ENCODE measurements at places on chromosomes 5 and 9. TPM values are rescaled to one million over a fixed set of nuclear protein-coding genes. Genes with fewer than 3 reads are reported as not detected.

DNA sequence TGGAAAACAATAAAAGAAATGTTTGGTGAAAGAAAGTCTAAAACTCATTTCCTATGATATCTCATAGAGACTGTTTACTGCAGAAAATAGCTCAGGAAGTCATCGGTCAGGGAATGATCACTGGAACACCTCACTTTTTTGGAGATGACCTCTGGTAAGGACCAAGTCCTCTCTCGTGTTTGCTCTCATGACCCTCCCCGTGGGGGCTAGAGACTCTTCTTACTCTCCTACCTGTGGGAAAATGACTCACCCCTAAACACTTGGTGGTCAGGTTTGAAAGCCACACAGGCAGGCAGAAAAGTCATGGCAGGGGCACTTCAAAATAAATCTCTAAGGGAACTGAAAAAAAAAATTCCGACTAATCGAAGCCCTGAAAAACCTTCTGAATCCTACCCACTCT lies 48.2 kb downstream of the FAM240B start:
- no peak for DNase-seq

DNA sequence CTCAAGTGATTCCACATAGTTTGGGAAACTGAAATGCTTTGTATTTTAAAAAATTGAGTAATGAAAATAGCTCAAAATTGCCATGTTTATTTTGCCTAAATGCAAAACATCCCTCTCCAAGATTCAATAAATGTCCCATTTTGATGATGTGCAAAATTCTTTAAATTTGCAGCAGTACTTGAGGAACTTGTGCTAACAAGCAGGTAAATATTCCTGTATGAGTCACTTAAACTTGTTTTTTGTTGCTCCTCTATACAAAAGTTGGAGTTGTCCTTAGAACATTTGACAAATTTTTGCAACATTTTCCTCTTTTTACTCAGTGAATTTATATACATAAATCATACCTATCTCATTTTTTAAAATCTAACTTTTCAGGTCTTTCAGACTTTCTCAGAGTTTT lies 280.2 kb downstream of the CDH12 start:
- DNase-seq: no peak

GRCh38 chr5:15601274-15601673 lies 101.3 kb downstream of the FBXL7 start:
- no peak for DNase-seq

GRCh38 chr5:1217596-1218206 lies 7.5 kb upstream of the SLC6A18 start:
- DNase-seq: no peak

DNA sequence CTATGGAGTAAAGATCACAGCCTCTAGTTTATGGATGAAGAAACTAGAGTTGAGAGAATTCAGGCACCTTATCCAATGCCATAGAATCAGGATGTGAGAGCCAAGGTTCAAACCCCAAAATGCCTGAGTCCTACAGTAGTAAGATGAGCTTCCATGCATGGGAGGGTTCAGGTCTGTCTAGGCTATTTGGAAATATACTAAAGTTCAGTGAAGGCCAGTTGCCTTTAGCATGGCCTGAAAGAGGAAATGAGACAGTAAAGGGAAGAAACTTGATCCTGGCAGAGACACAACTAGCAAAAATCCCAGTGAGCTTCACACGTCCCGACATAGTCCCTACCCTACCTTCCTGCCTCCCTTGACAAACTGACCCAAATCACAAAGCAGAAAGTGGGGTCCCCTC lies 317.0 kb downstream of the RASEF start:
- DNase-seq: no peak

- no peak for DNase-seq
These were observed 683 bp downstream of the CLPTM1L start for GRCh38 chr5:1343931-1344901.

GRCh38 chr9:91803151-91803940 lies 146.7 kb downstream of the ROR2 start:
- DNase-seq: no peak

- DNase-seq: no peak
These were observed 25.2 kb downstream of the EMB start for GRCh38 chr5:50415912-50416311.

GRCh38 chr9:92616655-92617111 lies 53.2 kb downstream of the IPPK start:
- no peak for DNase-seq

DNA sequence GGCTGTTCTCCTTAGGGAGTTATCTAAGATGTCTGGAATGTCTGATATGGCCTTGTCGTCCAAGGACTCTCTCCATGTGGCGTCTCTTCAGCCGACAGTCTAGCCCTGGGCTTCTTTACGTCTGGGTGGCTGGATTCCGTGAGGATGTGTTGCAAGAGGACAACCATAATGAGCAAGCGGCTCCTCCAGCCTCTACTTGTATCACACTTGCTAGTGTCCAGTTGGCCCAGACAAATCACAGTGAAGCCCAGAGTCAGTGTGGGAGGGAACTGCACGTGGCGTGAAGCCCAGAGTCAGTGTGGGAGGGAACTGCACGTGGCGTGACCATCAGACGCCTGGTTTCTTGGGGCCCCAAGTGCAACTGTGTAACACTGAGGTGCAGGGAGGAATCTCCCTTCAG lies 61.1 kb downstream of the COL23A1 start:
- no peak for DNase-seq

GRCh38 chr5:125153231-125153630 lies 406.8 kb upstream of the ZNF608 start:
- DNase-seq: no peak

DNA sequence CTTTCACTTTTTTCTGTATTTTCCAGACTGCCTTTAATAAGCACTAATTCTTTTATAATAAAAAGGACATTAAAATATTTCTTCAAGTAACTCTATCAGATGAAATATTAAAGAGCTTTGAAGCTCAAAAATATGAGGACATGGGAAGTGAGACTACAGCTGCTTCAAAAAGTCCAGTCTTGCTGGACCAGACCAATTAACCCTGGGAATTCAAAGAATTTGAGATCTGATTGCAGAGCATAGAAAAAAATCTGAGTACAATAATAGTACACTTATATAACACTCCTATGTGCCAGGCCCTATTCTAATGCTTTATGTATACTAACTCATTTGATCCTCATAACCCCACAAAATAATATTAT lies 9.8 kb downstream of the TMEM245 start:
- no peak for DNase-seq

- no peak for DNase-seq
These were observed 45.9 kb downstream of the EHMT1 start for GRCh38 chr9:137664676-137665075.

DNA sequence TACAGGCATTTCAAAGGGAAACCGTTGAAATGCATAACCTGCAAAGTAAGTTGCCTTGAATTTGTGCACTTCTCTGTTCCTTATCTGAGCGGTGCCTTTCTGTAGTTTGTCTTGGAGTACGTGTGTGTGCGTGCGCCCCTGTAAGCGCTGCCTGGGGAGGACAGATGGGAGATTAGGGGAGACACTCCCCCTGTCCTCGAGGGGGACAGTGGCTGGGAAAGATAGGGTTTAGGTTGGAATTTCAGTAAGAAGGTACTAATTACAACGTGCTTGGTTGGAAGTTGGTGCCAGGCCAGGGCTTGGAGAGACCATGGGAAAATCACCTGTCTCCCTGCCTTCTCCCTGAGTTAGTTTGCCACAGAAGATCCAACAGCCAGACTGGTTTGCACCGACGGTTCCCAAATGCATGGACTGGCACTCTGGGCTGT lies 73.2 kb downstream of the PIK3R1 start:
- no peak for DNase-seq

GRCh38 chr9:27564670-27565069 lies 8.6 kb downstream of the C9orf72 start:
- no peak for DNase-seq

GRCh38 chr5:126464959-126465358 lies 41.8 kb downstream of the GRAMD2B start:
- no peak for DNase-seq

DNA sequence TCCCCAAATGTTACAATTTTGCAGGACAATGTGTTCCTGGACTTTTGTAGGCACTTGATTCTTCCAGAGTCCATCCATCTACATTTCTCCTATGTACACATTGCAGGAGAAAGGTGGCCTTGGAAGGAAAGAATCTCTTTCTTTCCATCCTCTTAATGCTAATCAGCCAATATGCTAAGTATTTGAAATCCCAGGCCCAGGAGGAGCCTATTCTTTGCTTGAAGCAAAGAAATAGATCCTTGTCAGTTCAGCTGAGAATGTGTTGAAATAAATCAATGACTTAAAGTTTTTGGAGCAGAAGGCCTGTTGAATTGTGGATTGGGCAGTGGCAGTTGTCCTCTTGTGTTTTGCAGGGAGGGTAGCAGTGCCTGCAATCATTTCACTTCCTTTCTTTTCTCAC lies 113.3 kb downstream of the PTTG1 start:
- no peak for DNase-seq

DNA sequence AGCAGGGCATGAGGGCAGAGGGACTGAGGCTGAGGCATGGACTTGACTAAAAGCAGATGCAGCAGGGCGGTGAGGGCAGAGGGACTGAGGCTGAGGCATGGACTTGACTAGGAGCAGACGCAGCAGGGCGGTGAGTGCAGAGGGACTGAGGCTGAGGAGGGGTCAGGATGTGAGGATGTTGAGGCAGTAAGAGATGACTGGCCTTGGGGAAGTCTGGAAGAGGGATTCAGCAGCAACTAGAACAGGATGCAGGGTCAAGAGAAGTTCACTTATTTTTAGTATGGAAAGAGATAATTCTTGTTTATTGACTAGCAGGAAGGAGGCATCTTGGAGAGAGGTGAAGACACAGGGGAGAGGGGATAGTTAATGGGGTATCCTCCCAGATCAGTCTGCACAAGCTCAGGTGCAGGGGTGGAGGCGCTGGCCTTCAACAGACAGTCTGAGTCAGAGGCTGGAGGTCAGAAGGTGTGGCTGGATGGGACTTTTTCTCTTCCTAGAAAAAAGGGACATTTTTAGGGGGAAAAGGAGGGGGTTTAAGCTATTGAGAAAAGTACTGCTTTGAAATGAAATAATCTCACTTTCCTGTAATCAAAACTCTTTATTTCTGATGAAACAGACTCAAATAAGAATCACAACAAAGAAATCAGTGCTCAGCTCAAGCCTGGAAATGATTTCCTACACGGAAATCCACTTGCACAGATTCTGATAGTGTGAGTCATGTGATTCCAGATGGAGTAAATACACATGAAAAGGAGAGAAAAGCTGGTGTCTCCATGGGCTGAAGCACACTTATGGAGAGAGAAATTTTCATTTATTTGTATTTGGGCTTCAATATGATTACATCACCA lies 130.9 kb downstream of the PALM2AKAP2 start:
- DNase-seq: no peak

DNA sequence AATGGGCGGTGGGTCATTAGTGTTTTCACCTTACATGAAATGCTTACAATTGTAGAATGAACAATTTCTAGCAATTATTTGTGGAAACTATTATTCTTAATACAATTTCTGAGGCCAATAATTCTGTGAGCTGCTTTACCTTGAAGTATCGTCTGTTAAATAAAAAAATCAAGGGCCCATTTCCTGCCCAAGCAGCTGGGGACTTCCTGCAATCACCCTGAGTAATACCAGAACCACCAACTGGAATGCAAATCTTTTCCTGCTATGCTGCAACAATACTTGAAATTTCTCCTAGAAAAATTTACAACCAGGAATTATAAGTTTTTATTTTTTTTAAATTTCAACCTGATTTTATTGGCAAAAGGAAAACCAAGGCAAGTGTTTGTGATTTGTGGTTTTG lies 52.6 kb downstream of the ADAMTS16 start:
- DNase-seq: no peak

DNA sequence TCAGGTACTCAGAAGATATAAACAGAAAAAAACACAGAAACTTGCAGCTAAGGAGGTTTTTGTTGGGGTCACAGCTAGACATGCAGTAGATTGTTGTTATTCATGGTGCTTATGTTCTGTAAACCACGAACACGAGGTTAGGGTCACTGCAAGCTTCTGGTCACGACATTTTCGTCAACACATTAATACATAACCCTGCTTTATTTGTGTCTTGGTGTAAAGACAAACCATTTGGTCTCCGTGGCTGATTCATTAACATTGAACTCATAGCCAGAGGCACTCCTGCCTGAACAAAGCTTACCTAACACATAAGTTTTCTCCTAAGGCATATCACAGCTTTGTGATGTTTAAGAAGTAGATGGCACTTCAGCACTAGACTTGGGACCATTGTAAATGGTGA lies 16.9 kb downstream of the TEK start:
- DNase-seq: no peak

DNA sequence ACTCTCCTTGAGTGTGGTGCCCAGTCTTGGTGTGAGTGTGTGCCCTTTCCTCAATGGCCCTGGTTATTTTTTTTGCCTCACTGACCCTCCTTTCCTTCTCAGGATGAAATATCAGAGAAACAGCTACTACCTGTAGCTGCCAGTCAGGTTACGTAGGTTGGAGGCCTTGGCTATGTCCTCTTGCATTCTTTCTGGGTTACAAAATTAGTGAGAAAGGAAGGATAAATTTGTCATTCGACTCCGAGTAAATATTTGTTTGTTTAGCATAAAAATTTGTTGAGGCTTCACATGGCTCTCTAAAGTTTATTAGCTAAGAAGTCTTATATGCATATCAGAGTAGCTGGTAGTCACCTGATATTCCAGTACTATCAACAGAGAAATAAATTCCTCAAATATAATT lies 15.4 kb downstream of the MACIR start:
- no peak for DNase-seq

GRCh38 chr9:75148561-75148960 lies 60.2 kb downstream of the OSTF1 start:
- DNase-seq: no peak

DNA sequence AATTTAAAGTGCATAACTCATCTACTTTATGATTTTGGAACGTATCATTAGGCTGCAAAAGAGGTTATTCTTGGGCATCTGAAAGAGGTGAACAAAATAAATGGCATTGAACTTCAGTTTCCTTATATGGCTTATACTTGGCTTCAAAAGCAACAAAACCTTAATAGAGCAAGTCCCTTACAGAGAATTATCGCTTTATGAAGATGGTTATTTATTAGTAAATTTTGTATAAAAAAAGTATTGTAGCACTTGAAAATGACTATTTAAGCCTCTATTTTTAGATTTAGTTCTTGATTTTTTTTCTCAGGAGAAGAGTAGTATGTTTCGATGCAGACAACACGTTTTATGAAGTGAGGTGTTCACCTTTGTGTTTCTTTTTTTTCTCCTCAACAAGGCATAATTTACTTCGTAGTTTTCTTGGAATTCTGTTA lies 2.0 kb downstream of the ERBIN start:
- DNase-seq: no peak

- no peak for DNase-seq
These were observed 28.2 kb downstream of the PSD2 start for GRCh38 chr5:139823757-139824355.

TMCO6 gene
- total RNA-seq: 24.1 TPM

ADAMTS16 gene
- total RNA-seq: not detected

GFI1B gene
- not detected for total RNA-seq

DMRT2 gene
- 0.42 TPM for total RNA-seq

MAP3K1 gene
- total RNA-seq: 7.2 TPM

S100Z gene
- total RNA-seq: not detected

HTR4 gene
- total RNA-seq: not detected

FOXI1 gene
- total RNA-seq: not detected

CCIN gene
- 0.50 TPM for total RNA-seq

PCDHA4 gene
- total RNA-seq: 0.50 TPM

TERT gene
- total RNA-seq: not detected
